Psoas muscle (tissue), 8 donors: ENCODE measurements at places on chromosomes 4 and X. TPM values are rescaled to one million over a fixed set of nuclear protein-coding genes. Genes with fewer than 3 reads are reported as not detected.

DNA sequence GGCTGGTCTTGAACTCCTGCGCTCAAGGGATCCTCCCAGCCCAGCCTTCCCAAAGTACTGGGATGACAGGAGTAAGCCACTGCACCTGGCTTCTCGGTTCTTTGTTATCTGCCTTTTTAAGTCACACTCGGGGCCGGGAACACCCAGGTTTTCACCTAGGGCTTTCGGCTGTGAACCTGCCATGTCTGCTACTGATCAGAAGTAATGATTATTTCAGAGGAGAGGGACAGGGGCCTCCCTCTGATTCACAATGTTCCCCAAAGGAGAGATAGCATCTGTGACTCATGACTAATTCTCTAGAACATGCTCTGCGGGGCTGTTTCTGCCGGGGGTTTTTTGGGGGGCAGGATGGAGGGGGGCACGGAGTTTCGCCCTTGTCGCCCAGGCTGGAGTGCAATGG lies 26.9 kb downstream of the CRLF2 start:
- no peak for DNase-seq

Gene RAB39B
- 0.03 TPM for polyA plus RNA-seq

- DNase-seq: peak; percentile 82
Measured at GRCh38 chr4:40856840-40857362, 107.1 kb downstream of the NSUN7 start.

GRCh38 chr4:39357002-39357401 lies 9.2 kb downstream of the RFC1 start:
- DNase-seq: no peak

DNA sequence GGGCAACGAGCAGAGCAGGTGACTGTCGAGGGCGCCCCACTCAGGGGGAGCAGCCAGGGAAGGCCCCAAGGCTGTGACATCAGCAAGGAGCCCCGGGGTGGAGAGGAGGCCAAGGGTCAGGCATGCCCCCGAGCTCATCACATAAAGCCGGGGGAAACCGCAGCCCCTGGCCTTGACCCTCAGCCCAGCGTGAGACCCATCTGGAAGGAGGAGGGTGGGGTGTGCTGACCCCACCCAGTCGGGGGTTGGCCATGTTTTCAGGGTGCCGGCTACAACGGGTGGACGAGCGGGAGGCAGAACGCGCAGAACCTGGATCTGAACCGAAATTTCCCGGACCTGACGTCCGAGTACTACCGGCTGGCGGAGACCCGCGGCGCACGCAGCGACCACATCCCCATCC lies 13.9 kb downstream of the CPZ start:
- no peak for DNase-seq

- no peak for DNase-seq
Measured at GRCh38 chr4:82551734-82552133, 10.1 kb downstream of the TMEM150C start.

Gene DAPP1
- 0.53 TPM for polyA plus RNA-seq

Gene ATP1B4
- polyA plus RNA-seq: 2.1 TPM

- DNase-seq: no peak
Measured at GRCh38 chr4:52098618-52099017, 47.5 kb downstream of the SPATA18 start.

GRCh38 chr4:140141210-140141835 lies 12.7 kb downstream of the MAML3 start:
- no peak for DNase-seq

DNA sequence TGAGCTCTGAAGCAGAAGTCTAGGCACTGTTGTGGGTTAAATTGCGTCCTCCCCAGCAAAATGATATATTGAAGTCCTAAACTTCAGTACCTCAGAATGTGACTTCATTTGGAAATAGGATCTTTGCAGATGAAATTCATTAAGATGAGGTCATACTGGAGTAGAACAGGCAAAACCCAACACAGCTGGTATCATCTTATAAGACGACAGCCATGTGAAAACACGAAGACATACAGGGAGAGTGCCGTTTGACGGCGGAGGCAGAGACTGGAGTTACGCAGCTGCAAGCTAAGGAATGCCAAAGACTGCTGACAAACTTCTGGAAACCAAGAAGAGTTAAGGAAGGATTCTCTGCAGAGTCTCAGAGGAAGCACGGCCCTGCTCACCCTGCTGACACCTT lies 241.5 kb downstream of the MAML3 start:
- DNase-seq: no peak

- DNase-seq: no peak
Measured at GRCh38 chr4:68324519-68325262, 25.2 kb downstream of the YTHDC1 start.

DNA sequence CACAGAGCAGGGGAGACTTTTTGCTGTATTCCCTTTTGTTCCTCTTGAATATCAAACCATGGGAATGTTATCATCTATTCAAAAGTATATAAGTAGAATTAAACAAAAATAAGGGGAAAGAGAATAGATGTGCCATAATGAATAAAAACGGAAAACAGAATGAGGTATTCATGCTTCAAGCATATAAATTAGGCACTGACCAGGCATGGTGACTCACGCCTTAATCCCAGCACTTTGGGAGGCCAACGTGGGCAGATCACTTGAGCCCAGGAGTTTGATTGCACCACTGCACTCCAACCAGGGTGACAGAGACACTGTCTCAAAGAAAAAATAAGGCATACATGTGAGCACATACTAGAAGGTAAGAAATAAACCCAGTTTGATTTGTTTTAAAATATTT lies 16.3 kb upstream of the NEUROG2 start:
- DNase-seq: no peak

Gene OTUD6A
- polyA plus RNA-seq: not detected

- DNase-seq: no peak
Measured at GRCh38 chr4:13703096-13703495, 75.6 kb upstream of the BOD1L1 start.

DNA sequence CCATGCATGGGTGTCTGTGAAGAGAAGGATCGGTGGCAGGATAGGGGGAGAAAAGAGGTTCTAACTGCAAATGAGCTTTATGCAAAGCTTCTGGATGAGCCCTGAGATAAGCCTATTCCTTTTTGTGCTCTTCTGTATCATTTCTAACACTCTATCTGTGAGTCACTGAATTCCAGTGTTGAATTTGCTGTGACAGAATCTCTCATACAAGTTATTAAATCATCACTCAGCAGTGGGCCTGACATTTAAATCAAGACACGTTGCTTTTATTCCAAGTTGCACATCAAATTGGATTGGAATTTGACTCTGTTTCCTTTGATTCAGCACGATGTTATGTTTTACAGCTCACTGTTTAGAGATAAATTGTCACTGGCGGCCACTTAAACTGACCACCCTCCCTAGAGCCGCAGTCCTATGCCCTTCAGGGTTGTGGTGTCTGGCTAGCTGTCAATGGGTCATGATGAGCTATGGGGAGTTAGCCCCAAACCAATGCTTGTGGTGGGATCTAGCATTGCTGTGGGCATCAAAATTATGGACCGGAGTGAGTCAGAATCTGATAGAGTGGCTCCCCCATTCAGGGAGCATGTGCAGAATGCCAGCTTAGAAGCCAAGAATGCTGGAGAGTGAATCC lies 42.7 kb downstream of the LHFPL1 start:
- no peak for DNase-seq
